ENCODE measurements at places on chromosomes 16 and 17.

DNA sequence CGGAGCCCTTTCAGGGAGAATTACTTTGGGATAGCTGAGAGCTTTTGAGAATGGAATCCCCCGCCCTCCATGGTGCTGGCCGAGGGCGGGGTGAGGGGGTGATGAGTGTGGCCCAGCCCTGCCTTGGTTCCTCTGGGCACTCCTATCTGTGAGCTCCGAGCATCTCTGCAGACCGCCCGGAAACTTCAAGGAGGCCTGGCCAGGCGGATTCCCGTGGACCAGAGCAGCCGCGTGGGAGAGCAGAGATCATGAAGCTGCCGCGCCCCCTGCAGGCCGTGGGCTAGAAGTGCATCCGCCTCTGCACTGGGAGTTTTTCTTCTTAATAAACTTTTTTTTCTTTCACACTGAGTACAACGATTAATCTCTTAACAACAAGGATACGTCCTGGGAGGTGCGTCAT is 392.9 kb upstream of the EEF2KMT start:
- DNase-seq = no peak

GRCh38 chr16:75481475-75481874 is 13.8 kb downstream of the CHST6 start:
- DNase-seq = no peak

GRCh38 chr17:40111221-40112128 is 10.3 kb upstream of the MSL1 start:
- DNase-seq = peak; percentile 56

- no peak for DNase-seq
Measured at GRCh38 chr17:8451933-8452614, 16.4 kb downstream of the NDEL1 start.

GRCh38 chr16:12054868-12055267 is 78.3 kb downstream of the SNX29 start:
- DNase-seq = no peak

GRCh38 chr16:1929105-1929504 is 10.9 kb upstream of the HS3ST6 start:
- DNase-seq = no peak

DNA sequence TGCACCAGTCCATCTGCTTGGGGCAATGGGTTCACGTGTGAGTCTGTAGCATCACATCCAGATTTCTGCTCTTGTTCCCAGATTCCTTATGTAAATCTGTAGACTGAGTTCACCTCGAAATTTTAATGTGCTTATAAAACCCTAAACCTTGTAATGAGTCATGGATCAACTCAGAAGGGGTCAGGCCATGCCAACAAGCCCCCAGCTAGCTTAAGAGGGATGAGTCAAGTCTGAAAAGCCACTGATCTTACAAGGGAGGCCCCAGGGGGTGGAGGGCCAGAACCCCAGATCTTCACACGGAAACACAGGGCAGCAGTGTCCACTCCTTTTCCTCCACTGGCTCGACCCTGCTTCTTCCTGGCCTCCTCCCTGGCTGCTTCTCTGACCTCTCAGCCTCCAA is 399.1 kb upstream of the CDH5 start:
- no peak for DNase-seq

DNA sequence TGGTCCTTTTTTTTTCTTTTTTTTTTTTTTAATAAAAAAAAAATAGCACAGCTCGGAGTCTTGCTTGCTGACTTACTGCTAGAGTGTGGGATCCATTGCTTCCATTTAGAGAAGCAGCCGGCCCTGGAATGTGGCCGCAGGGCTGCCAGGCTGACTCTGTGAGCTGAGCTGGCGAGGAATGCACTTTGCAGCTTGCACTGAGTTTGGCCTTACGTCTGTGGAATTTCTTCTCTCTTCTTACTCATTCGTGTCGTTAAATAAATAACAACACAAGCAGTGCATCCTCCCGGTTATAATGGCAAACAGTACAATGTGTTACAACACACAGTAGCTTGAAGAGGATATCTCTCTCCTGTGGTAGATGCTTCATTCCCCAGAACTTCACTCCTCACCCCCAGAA is 69.2 kb downstream of the PRKCB start:
- no peak for DNase-seq

- no peak for DNase-seq
Measured at GRCh38 chr16:30051518-30051917, 14.0 kb upstream of the ALDOA start.

DNA sequence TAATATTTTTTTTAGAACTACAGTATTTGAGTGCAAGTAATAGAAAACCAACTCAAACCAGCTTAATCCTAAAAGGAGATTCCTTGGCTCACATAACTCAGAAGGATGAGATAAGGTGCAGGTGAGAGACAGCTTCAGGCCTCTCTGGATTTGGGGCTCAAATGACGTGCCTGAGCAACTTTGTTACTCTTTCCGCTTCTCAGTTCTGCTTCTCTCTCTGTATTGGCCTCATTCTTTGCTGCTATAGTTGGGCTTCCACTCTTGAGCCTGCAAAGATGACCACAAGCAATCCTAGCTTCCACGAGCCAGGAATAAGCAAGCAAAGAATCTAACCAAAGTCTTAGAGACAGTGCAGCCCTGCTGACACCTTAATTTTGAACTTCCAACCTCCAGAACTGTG is 45.0 kb upstream of the NLK start:
- no peak for DNase-seq
